ENCODE measurements at places on chromosomes 13 and 19. TPM values are rescaled to one million over a fixed set of nuclear protein-coding genes. Genes with fewer than 3 reads are reported as not detected.

Gene OR7A5
- total RNA-seq = 0.73 TPM

Gene ZNF667
- total RNA-seq = 3.3 TPM

Gene ZNF93
- total RNA-seq = 12.6 TPM

Gene PRR20E
- not detected for total RNA-seq

Gene CABP5
- not detected for total RNA-seq

Gene TNNT1
- 9.0 TPM for total RNA-seq

Gene LILRB4
- not detected for total RNA-seq

Gene SPRED3
- 0.36 TPM for total RNA-seq
